ENCODE measurements at places on chromosomes 6 and 20.

GRCh38 chr6:25012657-25013056 is 76.9 kb upstream of the RIPOR2 start:
- no peak for DNase-seq

- no peak for DNase-seq
These were observed 30.0 kb upstream of the RALY start for GRCh38 chr20:33963751-33964150.

GRCh38 chr20:46649965-46650542 is 1.2 kb downstream of the SLC13A3 start:
- DNase-seq: no peak

GRCh38 chr6:41153992-41154625 is at the start of gene TREML1:
Gene TREML1, minus strand, starts transcription at chr6:41154347. Its CDS starts 59 bp downstream, at chr6:41154288.
- no peak for DNase-seq

DNA sequence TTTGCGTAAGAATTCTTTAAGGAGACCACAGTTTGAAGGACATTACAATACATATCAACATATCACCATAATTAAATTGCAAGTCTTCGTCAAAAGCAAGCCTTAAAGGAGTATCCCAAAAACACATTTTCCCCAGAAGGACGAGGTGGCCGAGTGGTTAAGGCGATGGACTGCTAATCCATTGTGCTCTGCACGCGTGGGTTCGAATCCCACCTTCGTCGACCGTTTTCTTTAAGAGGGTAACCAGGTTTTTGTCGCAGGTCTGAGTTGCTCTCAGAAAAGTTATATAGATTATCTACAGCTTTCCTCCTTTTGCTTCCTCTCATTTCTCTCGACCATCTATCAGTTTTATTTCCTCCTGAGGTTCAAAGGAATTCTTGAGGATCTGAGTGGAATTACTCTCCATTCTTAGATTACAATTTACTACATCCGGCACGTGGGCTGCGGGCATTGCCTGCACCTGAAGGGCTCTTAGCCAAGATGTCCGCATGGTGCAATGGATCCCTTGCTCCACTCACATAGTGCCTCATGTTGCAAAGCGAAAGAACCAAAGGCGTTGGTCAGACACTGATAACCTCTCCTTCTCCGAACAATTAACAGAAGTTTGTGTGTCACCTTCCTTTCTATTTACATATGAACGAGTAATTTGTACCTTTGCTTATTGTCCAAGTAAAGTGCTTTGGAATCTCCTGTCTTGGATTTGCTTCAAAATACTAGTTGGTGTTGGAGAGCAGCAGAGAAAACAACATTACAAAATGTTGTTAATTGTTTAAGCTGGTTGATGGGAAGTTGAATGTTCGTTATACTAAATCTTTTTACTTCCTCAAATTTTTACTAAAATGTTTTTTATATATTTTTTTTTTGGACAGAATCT is 14.0 kb downstream of the POM121L2 start:
- DNase-seq: no peak

GRCh38 chr20:51631011-51631950 is 88.8 kb upstream of the NFATC2 start:
- DNase-seq: no peak

DNA sequence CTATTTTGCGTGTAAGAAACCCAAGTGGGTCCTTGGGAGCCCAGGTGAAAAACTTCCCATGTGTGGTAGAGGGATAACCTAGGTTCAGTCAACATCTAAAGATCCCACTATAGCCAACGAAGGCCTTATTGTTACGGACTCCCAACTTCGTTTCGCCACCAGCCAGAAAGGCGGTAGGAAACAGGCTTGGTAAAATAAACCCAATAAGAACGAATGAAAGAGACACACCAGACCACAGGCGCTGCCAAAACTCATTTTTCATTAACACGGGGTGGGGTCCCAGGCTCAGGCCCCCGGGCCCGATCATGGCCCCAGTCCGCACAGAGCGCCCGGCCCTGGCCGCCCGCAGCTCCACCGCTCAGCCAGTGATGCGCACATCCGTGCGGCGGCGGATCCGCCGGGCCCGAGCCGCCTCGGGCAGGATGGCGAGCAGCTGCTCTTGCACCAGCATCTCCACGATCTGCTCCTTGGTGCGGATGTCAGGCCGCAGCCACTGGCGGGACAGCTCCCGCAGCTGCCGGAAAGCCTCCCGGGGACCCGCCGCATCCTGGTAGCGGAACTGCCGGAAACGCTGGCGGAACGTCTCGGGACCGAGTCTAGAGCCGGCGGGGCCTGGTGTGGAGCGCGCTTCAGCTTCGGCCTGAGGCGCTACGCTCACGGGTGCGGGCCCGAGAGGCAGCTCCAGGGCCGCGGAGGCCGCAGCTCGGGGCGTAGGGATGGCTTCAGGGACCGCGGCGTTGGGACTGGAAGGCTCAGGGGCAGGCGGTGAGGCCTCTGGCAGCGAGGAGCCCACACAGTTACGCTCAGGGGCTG is 709 bp downstream of the SCAND1 start:
- DNase-seq: no peak

DNA sequence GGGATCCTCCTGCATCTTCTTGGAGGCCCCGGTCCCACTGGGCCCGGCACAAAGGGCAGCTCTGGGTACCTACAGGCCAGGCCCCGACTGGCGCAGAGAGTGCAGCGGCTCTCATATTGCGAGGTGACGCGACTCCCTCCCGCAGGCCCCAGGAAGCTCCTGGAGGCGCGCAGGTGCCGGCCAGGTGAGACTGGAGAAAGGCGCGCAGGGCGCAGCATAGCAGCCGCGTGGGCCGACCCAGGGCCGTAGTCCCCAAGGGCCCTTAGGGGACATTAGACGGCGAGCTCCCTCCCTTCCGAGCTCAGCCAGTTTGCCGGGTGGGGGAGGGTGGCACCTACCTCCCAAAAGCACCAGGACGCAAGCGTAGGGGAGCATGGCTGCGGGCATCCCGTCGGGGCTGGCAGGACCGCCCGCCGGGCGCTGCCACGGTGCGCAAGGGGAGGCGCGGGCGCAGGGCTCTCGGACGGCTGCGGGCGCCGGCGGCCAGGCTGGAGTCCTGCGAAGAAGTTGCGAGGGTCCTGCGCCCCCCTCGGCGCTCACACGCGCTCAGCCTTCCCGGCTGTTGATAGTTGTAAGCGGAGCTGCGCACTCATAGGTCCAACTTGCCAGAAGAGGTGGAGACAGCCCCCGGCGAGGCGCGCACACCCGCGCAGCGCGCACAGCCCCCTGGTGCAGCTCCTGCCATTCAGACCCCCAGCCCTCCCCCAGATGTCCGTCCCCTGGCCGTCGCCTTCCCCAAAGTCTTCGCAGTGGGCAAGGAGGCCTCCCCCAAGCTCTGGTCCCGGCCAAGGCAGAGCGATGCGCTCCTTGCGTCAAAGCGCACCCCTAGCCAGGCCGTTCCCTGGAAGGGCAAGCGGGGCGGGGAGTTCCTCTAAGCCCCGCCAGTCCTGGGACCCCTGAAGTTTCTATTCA is 622 bp downstream of the APCDD1L start:
- DNase-seq: no peak

- DNase-seq: no peak
These were observed 477.2 kb upstream of the SULF2 start for GRCh38 chr20:48262466-48262865.

GRCh38 chr6:16995511-16996250 is 106.2 kb upstream of the STMND1 start:
- no peak for DNase-seq

GRCh38 chr6:107794771-107795170 is 29.3 kb downstream of the SCML4 start:
- no peak for DNase-seq

DNA sequence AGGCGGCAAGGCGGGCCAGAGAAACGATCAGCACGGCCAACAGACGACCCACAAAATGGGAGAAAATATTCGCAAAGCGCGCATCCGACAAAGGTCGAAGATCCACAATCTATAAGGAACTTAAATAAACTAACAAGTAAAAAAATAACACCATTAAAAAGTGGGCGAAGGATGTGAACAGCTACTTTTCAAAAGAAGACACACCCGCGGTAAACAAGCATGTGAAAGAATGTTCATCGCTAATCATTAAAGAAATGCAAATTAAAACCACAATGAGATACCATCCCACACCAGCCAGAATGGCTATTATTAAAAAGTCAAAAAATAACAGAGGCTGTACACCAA is 117.8 kb upstream of the SIRPA start:
- no peak for DNase-seq

DNA sequence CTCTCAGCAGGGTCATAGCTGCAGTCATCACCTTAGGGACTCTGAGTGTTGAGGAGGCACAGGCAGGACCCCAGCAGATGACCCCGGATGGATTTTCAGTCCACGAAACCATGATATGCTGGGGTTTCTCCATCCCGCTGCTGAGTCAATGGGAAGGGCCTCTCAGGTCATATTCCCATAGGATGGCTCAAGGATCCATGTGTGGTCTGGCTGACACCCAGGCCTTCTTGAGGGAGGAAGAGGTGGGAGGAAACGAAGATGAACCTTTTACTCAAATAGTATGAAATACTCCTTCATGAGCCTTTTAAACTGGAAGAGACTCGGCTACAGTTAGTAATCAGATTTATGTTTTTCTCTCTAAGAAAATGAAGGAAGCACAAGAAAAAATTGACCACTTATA is 10.3 kb upstream of the RALY start:
- DNase-seq: no peak

DNA sequence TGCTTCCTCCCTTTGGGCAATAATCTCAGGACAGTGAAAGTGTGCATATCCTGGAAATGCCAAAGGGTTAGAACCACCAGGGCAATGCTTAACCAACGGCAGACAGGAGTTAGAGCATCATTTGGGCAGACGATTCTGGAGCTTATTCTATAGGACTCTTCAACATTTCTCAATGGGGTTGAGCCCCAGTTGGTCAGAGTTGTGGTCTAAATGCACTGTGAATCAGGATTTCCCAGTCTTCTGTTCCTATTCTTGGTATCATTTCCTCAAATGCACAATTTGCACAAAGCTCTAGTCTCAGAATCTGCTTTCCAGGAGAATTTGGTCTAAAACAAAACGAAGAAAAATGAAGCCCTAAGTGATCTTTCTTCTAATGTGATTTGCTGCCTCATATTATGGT is 389.6 kb upstream of the JAG1 start:
- DNase-seq: no peak

GRCh38 chr6:11427723-11428245 is 109.8 kb upstream of the TMEM170B start:
- no peak for DNase-seq

GRCh38 chr6:109008537-109009235 is 86.0 kb downstream of the SESN1 start:
- DNase-seq: no peak

GRCh38 chr6:167505782-167506181 is 180.9 kb downstream of the TTLL2 start:
- no peak for DNase-seq

DNA sequence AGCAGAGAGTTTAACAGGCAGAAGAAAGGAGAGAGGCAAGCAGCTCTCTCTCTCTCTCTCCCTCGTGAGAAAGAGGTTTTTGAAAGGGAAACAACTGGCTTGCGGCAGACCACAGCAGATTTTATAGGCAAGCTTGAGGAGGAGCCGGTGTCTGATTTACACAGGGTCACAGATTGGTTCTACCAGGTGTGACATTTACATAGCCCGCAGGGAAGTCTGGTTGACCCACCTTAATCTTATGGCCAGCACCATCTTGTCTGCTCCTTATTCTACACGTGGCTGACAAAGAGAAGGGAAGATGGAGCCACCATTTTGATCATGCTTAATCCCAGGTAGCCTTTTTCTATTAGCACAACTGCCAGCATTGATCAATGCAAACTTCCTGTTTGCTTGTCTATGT is 65.4 kb downstream of the OR2J2 start:
- no peak for DNase-seq

- no peak for DNase-seq
These were observed 18.3 kb upstream of the AGPAT4 start for GRCh38 chr6:161292145-161292544.

DNA sequence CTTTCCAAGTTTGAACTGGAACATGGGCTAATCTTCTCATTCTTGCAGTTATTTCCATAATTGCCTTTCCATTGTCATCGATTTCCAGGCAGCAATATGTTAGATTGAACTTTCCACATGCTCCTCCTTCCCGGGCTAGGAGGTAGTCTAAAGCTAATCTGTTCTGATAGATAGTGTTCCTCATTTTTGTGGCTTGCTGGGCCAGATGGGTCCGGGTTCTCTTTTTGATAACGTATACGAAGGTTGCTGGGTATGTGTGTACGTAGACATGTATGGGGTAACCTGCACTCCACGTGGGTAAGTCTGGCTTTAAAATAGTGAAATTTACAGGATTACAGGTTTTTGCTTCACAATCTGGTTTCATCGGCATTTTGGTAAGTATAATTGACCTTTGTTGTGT is 14.0 kb upstream of the GMPR start:
- DNase-seq: no peak

DNA sequence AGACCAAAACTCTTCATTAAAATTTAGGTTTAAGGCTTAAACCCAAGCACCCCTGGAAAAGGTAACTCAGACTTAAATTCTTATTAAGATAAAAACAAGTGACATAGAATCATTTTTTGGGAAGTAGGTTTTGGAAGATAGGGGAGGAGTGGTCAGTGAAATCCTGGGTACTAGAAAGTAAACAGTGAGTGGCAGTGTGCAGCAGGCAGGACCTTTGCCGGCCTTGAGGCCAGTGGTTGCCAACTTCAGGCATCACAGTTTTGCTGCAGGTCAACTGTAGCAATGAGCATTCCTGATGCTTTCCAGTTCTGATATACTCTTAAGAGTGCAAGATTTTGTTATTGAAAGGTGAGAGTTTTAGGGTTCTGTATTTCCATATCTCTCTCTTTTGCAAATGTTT is 69.3 kb upstream of the SUPT3H start:
- no peak for DNase-seq

DNA sequence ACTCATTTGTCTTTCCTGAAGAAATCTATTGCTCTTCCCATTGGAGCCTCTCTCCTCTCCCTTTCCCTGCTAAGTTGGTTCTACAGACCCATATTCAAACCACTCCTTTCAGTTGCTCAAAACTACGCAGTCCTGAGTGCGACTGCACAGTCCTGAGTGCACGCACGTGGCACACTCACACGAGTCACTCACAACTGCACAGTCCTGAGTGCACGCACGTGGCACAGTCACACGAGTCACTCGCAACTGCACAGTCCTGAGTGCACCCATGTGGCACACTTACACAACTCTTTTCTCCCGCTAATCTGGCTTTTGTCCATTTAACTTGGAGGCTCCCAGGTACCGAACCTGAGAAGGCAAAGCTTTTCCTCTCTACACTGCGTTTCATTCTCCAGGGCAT is 159.7 kb downstream of the RNASET2 start:
- DNase-seq: no peak

DNA sequence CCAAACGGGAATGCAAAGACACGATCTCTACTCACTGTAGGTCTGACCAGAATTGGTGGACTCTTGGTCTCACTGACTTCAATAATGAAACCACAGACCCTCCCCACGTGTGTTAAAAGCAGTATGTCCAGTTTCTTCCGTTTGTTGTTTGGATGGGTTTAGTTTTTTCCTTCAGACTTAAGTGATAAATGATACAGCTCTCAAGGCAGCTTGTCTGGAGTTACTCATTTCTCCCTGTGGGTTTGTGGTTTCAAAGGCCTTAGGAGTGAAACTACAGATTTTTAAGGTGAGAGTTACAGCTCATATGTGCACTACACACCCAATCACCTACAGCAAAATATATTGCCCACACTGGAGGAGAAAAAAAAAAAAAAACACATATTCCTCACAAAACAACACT is 86.7 kb upstream of the STMND1 start:
- no peak for DNase-seq

Data from NCI-H510A (cell line).